ENCODE measurements at places on chromosomes 12 and 14.

GRCh38 chr12:105462831-105463230 is 132.3 kb downstream of the C12orf75 start:
- DNase-seq, result no peak
- H3K36me3 ChIP-seq, result no peaks in the 10 kb centered on the region
- H3K27ac ChIP-seq, result no peak overlapping the region
- H3K27me3 ChIP-seq, result no peaks in the 10 kb centered on the region

GRCh38 chr12:110995016-110995415 is 74.6 kb upstream of the MYL2 start:
- H3K4me3 ChIP-seq, result no peak overlapping the region
- peak; percentile 35 for DNase-seq
- H3K36me3 ChIP-seq, result no peaks in the 10 kb centered on the region
- peaks cover 10% of the 10 kb centered on the region for H3K4me1 ChIP-seq
- H3K27ac ChIP-seq, result peak overlapping the region; percentile 84

- no peaks in the 10 kb centered on the region for H3K36me3 ChIP-seq
- H3K27ac ChIP-seq, result no peak overlapping the region
- H3K27me3 ChIP-seq, result peaks cover 44% of the 10 kb centered on the region
- H3K4me1 ChIP-seq, result no peaks in the 10 kb centered on the region
- no peak for DNase-seq
These were observed 74.7 kb downstream of the NOC4L start for GRCh38 chr12:132218915-132219314.

DNA sequence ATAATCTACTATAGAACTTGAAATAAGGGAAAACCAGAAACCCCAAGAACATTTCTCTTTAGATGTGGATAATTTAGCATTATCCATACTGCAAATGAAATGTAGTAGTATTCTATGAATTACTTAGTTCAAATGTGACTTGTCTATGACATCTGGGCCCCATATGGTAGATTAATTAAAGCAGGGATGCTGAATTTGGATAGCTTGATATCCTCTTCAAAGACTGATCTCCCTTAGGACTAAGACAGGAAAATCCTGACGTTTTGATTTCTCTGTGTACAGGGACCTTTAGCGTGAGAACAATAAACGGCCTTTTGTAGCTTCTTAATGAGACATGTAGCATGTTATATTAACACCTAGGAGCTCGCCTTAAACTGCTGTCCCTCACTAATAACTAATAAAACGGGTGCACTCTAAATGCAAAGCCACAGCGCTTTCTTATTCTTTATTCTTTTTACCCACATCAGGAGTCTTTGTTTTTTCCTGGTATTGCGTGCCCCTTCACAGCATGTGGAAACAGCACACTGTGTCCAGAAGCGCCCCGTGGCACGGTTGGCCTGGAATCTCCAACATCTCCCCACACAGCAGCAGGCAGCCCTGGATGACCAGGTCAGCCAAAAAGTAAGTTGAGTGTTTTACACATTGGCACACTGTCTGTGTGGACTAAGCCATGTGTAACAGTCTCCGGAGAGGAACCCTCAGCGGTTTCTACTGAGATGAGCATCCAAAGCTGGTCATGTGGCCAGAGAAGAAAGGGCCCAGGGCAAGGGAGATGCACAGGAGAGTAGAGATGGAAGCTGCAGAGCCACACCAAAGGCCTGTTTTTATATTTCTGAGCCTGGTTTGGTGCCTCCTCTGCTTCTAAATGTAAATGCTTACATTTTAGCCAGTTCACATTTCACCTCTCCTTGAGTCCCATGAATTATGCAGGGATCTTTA is 93.1 kb downstream of the SRGAP1 start:
- no peaks in the 10 kb centered on the region for H3K27me3 ChIP-seq
- H3K27ac ChIP-seq, result no peak overlapping the region
- H3K4me3 ChIP-seq, result no peak overlapping the region

- no peak overlapping the region for H3K4me3 ChIP-seq
- peaks cover 14% of the 10 kb centered on the region for H3K4me1 ChIP-seq
- H3K27ac ChIP-seq, result no peak overlapping the region
- DNase-seq, result no peak
These were observed 215.8 kb downstream of the SPTSSA start for GRCh38 chr14:34246206-34246605.

GRCh38 chr12:38392554-38393144 is 76.1 kb downstream of the ALG10B start:
- H3K4me3 ChIP-seq, result no peak overlapping the region
- H3K27ac ChIP-seq, result no peak overlapping the region
- no peaks in the 10 kb centered on the region for H3K27me3 ChIP-seq
- no peaks in the 10 kb centered on the region for H3K4me1 ChIP-seq

- H3K27ac ChIP-seq, result no peak overlapping the region
- no peaks in the 10 kb centered on the region for H3K36me3 ChIP-seq
- H3K27me3 ChIP-seq, result no peaks in the 10 kb centered on the region
- no peak for DNase-seq
- H3K4me1 ChIP-seq, result no peaks in the 10 kb centered on the region
These were observed 977 bp upstream of the KRT5 start for GRCh38 chr12:52521175-52521567.

- H3K27me3 ChIP-seq, result no peaks in the 10 kb centered on the region
- no peak for DNase-seq
- H3K27ac ChIP-seq, result no peak overlapping the region
- H3K4me3 ChIP-seq, result no peak overlapping the region
- H3K4me1 ChIP-seq, result peaks cover 11% of the 10 kb centered on the region
These were observed 262.0 kb downstream of the MED13L start for GRCh38 chr12:116015525-116015924.

DNA sequence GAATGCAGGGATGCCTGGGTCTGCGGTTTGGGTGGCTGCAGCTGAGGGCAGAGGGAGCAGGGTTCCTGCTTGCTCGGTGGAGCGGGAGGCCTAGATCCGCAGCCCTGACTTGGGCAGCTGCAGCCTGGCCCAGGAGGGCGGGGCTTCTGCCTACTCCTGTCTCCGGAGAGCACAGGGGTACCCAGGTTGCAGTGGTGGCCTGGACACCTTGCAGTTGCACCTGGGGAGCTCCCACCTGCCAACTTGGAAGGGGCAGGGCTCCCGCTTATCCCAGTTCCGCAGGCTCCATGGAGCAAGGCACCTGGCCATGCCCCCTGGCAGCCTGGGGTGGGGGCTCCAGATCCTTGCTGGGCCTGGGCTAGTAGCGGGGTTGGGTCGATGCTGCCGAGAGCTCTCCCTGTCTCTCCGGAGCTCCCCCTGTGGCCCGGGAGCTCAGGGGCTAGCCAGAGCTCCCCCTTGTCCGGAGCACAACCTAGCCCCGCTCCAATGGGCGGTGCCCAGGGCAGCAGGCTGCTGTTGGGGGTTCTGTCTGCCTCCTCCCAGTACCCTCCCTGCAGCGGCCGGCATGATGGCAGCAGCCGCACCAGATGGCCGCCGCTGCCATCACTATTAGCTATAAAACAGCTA is 136.4 kb downstream of the PTPRR start:
- DNase-seq, result no peak
- H3K4me1 ChIP-seq, result no peaks in the 10 kb centered on the region
- no peak overlapping the region for H3K4me3 ChIP-seq
- H3K27ac ChIP-seq, result no peak overlapping the region
- H3K36me3 ChIP-seq, result no peaks in the 10 kb centered on the region

GRCh38 chr12:97259098-97259497 is 203.5 kb upstream of the RMST start:
- peaks cover 4% of the 10 kb centered on the region for H3K27me3 ChIP-seq
- no peak for DNase-seq
- no peak overlapping the region for H3K27ac ChIP-seq
- no peaks in the 10 kb centered on the region for H3K4me1 ChIP-seq

GRCh38 chr14:68173227-68173972 is 353.8 kb downstream of the RAD51B start:
- H3K36me3 ChIP-seq, result no peaks in the 10 kb centered on the region
- no peak for DNase-seq
- no peaks in the 10 kb centered on the region for H3K4me1 ChIP-seq
- no peak overlapping the region for H3K27ac ChIP-seq

GRCh38 chr12:66044731-66045130 is 85.8 kb downstream of the LLPH start:
- no peaks in the 10 kb centered on the region for H3K27me3 ChIP-seq
- H3K27ac ChIP-seq, result no peak overlapping the region
- no peaks in the 10 kb centered on the region for H3K36me3 ChIP-seq
- no peaks in the 10 kb centered on the region for H3K4me1 ChIP-seq
- DNase-seq, result no peak

- H3K4me1 ChIP-seq, result peaks cover 32% of the 10 kb centered on the region
- no peak overlapping the region for H3K4me3 ChIP-seq
- DNase-seq, result peak; percentile 71
- H3K27me3 ChIP-seq, result no peaks in the 10 kb centered on the region
- H3K36me3 ChIP-seq, result peaks cover 57% of the 10 kb centered on the region
- peak overlapping the region; percentile 29 for H3K27ac ChIP-seq
These were observed 53.5 kb downstream of the ADGRD1 start for GRCh38 chr12:131007031-131007739.

DNA sequence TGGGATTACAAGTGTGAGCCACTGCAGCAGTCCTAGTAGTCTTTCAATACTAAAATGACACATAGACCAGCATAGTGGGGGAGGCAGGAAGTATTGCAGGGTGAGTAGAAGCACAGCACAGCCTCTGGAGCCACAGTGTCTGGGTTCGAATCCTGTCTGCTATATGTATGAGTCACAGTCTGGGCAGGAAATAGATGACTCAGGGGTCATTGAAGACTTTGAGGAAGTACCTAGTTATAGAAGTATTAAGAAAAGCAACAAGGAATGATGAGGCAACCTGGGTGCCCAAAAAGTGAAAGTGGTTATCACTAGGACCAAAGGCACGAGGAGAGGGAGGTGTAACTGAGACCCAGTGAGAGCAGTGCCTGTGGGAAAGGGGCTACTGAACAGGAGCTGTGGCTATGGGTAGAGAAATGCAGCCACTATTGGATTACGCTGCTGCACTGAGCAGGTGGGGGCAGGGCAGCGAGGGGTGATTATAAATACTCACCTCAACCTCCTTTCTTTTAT is 124.0 kb downstream of the PDE3A start:
- no peaks in the 10 kb centered on the region for H3K36me3 ChIP-seq
- no peak overlapping the region for H3K27ac ChIP-seq
- no peak overlapping the region for H3K4me3 ChIP-seq

- no peaks in the 10 kb centered on the region for H3K27me3 ChIP-seq
- DNase-seq, result peak; percentile 21
- H3K4me1 ChIP-seq, result peaks cover 2% of the 10 kb centered on the region
- H3K4me3 ChIP-seq, result no peak overlapping the region
These were observed 16.0 kb upstream of the PLEKHH1 start for GRCh38 chr14:67517083-67517482.

DNA sequence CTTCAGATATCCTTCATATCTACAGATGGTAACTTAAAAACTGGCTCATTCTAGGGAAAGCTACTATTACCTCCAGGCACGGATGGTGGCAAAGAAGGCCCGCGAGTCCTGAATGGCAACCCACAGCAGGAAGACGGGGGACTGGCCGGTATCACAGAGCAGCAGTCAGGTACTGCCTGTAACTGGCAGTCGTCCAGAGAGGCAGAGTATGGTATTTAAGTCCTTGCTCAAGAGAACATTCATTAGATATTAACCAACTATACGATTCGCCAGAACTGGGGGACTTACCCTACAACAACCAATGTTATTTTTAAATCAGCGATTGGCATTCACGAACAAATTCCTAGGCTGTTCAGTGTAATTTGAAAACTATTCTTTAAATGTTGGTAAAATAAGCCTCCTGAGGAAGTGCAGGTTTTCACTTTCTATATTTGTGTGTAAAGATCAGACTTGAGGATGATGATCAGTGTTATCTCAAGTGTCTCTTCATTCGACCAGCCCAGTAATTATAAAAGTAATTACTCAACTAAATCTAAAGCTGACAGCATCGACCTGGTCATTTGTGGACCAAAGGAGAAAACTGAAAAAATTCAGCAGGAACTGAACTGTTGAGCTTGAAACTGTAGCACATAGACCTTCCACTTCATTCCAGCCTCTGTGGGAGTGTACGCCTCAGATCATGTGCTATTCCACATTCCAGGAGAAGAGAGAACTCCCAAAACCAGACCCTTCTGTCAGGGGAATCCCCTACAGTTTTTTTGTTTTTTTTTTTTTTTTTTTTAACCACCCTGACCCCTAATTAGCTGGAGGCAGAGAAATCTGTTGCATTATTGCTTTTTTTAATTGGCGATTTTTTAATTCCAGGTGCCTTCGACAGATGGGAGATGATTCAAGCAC is 75.6 kb downstream of the ESR2 start:
- no peak overlapping the region for H3K4me3 ChIP-seq
- peaks cover 100% of the 10 kb centered on the region for H3K36me3 ChIP-seq
- H3K4me1 ChIP-seq, result peaks cover 30% of the 10 kb centered on the region

DNA sequence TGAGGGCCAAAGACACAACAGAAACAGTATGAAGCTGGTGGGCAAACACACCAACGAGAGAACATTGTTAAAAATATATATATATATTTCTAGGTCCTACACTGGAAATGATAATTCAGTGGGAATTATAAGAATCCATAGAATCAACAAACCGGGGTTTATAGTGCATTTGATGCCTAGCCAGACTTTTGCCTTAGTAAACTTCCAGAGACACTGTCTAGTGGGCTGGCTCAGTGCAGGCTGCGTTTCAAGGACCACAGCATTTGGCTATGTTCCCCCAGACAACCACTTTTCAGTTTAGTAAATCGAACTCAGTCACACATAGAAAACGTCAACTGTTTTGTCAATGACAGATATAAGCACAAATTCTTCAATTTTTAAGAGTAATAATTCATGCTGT is 41.9 kb downstream of the SLC38A4 start:
- H3K4me1 ChIP-seq, result no peaks in the 10 kb centered on the region
- H3K27ac ChIP-seq, result no peak overlapping the region
- H3K27me3 ChIP-seq, result no peaks in the 10 kb centered on the region
- no peak overlapping the region for H3K4me3 ChIP-seq
- no peak for DNase-seq

DNA sequence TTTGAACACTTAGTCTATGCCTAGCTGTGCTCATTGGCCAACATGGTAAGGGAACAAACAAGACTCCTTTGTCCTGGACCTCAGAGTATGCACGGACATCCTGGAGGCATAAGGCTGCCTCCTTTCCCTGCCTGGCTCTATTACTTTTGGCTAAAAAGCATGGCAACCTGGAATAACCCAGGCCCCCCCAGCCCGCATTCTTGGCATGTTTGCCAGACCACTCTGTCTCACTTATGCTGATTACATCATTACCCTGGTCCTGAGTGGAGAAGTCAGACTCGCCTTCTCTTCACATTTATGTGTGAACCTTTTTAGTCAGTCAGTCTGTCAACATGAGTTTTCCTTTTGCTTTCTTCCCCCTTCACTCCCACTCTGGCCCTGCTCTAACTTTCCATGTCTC is 58.0 kb upstream of the ELK3 start:
- H3K36me3 ChIP-seq, result no peaks in the 10 kb centered on the region
- peak overlapping the region; percentile 1 for H3K27ac ChIP-seq

GRCh38 chr12:101772012-101772775 is 32.9 kb upstream of the SYCP3 start:
- no peaks in the 10 kb centered on the region for H3K4me1 ChIP-seq
- H3K27ac ChIP-seq, result no peak overlapping the region
- no peak for DNase-seq
- H3K27me3 ChIP-seq, result no peaks in the 10 kb centered on the region
- H3K36me3 ChIP-seq, result peaks cover 7% of the 10 kb centered on the region

GRCh38 chr12:18054925-18055619 is 34.9 kb downstream of the RERGL start:
- H3K4me1 ChIP-seq, result no peaks in the 10 kb centered on the region
- no peak for DNase-seq
- H3K4me3 ChIP-seq, result no peak overlapping the region
- H3K27me3 ChIP-seq, result no peaks in the 10 kb centered on the region
- H3K36me3 ChIP-seq, result no peaks in the 10 kb centered on the region

- no peak for DNase-seq
- peaks cover 65% of the 10 kb centered on the region for H3K4me1 ChIP-seq
- H3K4me3 ChIP-seq, result no peak overlapping the region
- H3K36me3 ChIP-seq, result no peaks in the 10 kb centered on the region
- no peaks in the 10 kb centered on the region for H3K27me3 ChIP-seq
These were observed 12.4 kb downstream of the CCDC92 start for GRCh38 chr12:123960029-123960735.

All from heart right ventricle (tissue), 16 donors.